ENCODE measurements at places on chromosomes 5 and 9. TPM values are rescaled to one million over a fixed set of nuclear protein-coding genes. Genes with fewer than 3 reads are reported as not detected.

DNA sequence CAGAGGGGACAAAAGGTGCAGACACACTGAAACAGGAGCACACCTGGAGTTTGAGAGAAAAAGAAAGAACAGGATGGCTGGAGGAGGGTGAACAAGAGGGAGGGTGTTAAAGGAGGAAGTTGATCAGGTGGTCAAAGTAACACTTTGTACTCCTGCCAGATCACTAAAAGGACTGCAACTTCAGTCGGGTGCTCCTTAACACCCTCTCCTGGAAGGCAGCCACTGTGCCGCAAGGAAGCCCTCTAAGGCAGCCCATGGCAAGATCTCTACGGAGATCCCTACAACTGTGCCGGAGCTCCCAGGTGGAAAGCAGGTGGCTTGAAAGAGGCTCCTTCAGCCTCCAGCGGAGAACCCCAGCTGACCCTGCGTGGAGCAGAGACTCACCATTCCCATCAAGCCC is 124.4 kb upstream of the MSX2 start:
- H3K4me3 ChIP-seq = no peak overlapping the region
- H3K36me3 ChIP-seq = no peaks in the 10 kb centered on the region

GRCh38 chr5:126965061-126965475 is 65.3 kb downstream of the MARCHF3 start:
- H3K27me3 ChIP-seq = no peaks in the 10 kb centered on the region
- no peak for DNase-seq
- H3K4me1 ChIP-seq = no peaks in the 10 kb centered on the region

DNA sequence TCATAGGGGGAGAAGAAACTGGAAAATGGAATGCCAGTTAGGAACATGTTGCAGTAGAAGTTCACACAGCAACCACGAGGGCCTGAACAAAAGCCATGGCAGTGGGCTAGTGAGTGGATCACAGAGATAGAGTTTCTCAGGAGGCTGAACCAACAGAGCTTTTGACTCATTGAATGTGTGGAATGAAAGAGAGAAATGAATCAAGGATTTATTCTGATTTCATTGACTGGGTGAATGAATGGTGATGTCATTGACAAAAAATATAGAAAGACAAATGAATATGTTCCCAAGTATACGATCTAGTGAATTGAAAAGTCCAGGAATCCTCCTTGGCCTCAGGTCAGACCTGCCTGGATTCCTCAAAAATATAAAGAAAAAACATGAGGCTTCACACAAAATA is 99.2 kb downstream of the ZNF462 start:
- no peak for DNase-seq
- no peak overlapping the region for H3K4me3 ChIP-seq
- H3K27me3 ChIP-seq = no peaks in the 10 kb centered on the region
- peaks cover 5% of the 10 kb centered on the region for H3K4me1 ChIP-seq
- peaks cover 6% of the 10 kb centered on the region for H3K36me3 ChIP-seq

Gene ECSCR
- total RNA-seq = not detected

Gene GRM6
- not detected for total RNA-seq

Gene C9
- not detected for total RNA-seq

All from neural progenitor cell (in vitro differentiated cells).